ENCODE measurements at places on chromosomes 3 and 15.

GRCh38 chr3:25080461-25080860, 347.6 kb upstream of the RARB start:
- H3K4me1 ChIP-seq: no peaks in the 10 kb centered on the region
- no peaks in the 10 kb centered on the region for H3K36me3 ChIP-seq
- H3K4me3 ChIP-seq: no peak overlapping the region
- no peaks in the 10 kb centered on the region for H3K27me3 ChIP-seq
- DNase-seq: no peak
- H3K27ac ChIP-seq: no peak overlapping the region

- H3K27me3 ChIP-seq: no peaks in the 10 kb centered on the region
- no peaks in the 10 kb centered on the region for H3K4me1 ChIP-seq
- no peaks in the 10 kb centered on the region for H3K36me3 ChIP-seq
These were observed 268.7 kb upstream of the THRB start for GRCh38 chr3:24763393-24763792.

DNA sequence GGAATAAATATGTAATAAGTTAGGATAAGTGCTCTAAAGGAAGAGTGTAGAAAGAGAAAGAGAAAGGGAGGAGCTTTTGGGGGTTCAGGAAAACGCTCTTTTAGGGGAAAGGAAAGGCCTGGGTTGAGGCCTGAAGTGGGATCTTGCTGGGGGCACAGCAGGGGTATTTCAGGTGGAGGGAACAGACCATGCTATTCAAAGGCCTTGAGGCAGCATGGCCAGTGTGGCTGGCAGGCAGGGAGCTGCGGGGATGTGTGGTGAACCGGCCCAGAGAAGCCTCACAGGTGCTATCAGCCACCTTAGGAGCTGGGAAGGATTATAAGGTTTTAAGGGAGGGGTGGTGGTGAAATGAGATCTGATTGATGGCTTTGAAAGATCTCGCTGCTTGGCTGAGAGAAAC, 66.6 kb downstream of the LINGO1 start:
- DNase-seq: no peak
- no peaks in the 10 kb centered on the region for H3K4me1 ChIP-seq
- H3K36me3 ChIP-seq: no peaks in the 10 kb centered on the region
- H3K27me3 ChIP-seq: no peaks in the 10 kb centered on the region
- H3K27ac ChIP-seq: no peak overlapping the region

DNA sequence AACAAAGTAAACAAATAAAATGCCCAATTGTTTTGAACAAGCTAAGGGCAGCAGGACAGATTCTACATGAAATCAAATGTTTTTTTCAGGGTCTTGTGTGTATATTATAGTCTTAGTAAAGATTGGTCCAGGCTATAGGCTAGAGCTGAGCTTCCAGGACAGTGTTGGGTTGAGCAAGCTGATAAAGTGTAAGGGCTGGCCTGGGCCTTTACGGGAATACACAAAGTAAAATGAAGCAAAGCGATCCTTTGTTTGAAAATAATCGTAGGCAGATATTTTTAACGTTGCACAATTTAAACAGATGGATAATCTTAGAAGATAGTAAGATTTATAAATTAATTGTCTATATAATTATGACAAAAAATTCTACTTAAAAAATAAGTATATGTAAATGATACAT, 1204.6 kb downstream of the OTOL1 start:
- H3K4me1 ChIP-seq: no peaks in the 10 kb centered on the region
- no peaks in the 10 kb centered on the region for H3K27me3 ChIP-seq
- no peak overlapping the region for H3K27ac ChIP-seq
- H3K4me3 ChIP-seq: no peak overlapping the region
- no peak for DNase-seq
- H3K36me3 ChIP-seq: no peaks in the 10 kb centered on the region

DNA sequence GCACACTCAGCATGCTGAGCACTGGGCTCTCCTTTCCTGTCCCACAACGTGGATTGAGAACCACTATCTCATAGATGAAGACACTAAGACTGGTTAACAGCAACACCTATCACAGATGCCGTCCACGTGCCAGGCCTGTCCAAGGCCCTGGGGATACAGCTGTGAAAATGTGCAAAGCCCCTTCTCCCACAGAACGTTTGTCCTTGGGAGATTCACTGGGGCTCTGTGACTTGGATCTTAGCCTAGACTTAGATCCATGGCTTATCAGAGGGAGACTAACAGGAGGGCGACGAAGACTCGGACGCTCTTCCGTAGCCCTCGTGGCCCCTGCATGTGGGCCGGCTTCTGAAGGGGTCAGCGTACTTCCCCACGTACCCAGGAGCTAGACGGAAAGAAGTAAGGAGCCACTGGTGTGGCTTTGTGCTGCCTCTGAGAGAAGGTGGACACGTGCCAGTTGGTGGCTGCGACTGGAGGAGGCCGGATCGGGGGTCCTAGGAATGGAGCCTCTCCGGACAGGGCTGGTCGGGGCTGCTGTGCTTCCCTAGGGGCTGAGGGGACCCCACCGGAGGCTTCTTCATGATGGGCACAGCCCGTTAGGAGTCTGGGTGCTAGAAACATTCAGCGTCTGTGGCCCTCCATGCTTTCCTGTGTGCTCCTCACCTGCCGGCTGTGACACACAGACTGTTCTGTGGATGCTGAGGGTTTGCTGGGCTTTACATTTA, 964 bp downstream of the NRROS start:
- no peak overlapping the region for H3K27ac ChIP-seq
- H3K36me3 ChIP-seq: no peaks in the 10 kb centered on the region
- H3K27me3 ChIP-seq: no peaks in the 10 kb centered on the region
- H3K4me3 ChIP-seq: no peak overlapping the region

GRCh38 chr15:39497759-39498565, 82.9 kb upstream of the THBS1 start:
- H3K4me3 ChIP-seq: no peak overlapping the region
- H3K36me3 ChIP-seq: no peaks in the 10 kb centered on the region
- no peak for DNase-seq
- H3K27me3 ChIP-seq: no peaks in the 10 kb centered on the region
- no peak overlapping the region for H3K27ac ChIP-seq

- H3K27me3 ChIP-seq: no peaks in the 10 kb centered on the region
- no peak overlapping the region for H3K4me3 ChIP-seq
These were observed 222.4 kb downstream of the OPA1 start for GRCh38 chr3:193815246-193816027.

DNA sequence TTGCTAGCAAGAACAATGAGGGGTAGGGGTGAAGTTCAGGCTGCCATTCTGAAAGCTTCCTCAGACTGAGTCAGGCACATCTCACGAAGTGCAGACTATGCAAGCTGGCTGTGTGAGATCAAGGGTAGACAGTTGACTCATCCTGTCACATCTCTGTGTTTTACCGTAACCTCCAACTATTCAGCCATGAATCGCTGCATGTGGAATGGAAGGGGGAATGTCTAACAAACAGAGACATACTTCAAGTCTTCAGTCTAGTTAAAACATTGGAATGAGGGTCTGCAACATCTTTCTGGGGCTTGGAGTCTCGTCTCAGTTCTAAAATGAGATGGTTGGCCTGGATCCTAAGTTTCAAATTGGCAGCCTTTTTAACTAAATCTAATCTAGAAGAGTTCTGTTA, 25.9 kb downstream of the AGTR1 start:
- H3K27ac ChIP-seq: no peak overlapping the region
- H3K4me3 ChIP-seq: no peak overlapping the region
- H3K36me3 ChIP-seq: no peaks in the 10 kb centered on the region
- H3K4me1 ChIP-seq: peaks cover 1% of the 10 kb centered on the region
- no peaks in the 10 kb centered on the region for H3K27me3 ChIP-seq

- H3K4me3 ChIP-seq: no peak overlapping the region
- H3K36me3 ChIP-seq: no peaks in the 10 kb centered on the region
- H3K27me3 ChIP-seq: no peaks in the 10 kb centered on the region
- no peak for DNase-seq
- no peak overlapping the region for H3K27ac ChIP-seq
- H3K4me1 ChIP-seq: no peaks in the 10 kb centered on the region
These were observed 195.9 kb downstream of the EPHB1 start for GRCh38 chr3:134991003-134991402.

GRCh38 chr3:186487819-186488218, 56.4 kb downstream of the CRYGS start:
- no peaks in the 10 kb centered on the region for H3K36me3 ChIP-seq
- no peak overlapping the region for H3K4me3 ChIP-seq
- H3K27me3 ChIP-seq: no peaks in the 10 kb centered on the region
- H3K4me1 ChIP-seq: no peaks in the 10 kb centered on the region
- no peak overlapping the region for H3K27ac ChIP-seq

DNA sequence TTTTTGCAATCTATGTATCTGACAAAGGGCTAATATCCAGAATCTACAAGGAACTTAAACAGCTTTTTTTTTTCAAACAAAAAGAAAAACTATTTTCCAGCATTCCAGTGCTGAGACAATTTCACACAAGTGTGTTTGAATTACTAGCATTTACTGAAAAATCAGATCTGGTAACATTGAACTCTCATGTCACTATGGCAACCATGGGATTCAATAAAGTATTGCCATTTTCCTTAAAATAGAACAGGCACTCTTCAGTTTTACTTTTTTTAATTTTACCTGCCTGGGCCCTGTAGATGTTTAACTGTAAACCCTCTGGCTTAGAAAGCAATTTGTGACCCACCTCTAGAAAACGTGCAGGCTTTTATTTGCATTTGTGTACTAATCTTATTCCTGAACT, 105.4 kb downstream of the MITF start:
- no peak for DNase-seq
- no peaks in the 10 kb centered on the region for H3K36me3 ChIP-seq
- no peak overlapping the region for H3K27ac ChIP-seq
- H3K4me1 ChIP-seq: peaks cover 5% of the 10 kb centered on the region

GRCh38 chr3:154421083-154421482, 8.9 kb downstream of the GPR149 start:
- no peaks in the 10 kb centered on the region for H3K27me3 ChIP-seq
- no peak overlapping the region for H3K4me3 ChIP-seq
- no peak for DNase-seq

GRCh38 chr3:147387291-147387884, 19.0 kb downstream of the ZIC4 start:
- H3K36me3 ChIP-seq: no peaks in the 10 kb centered on the region
- no peaks in the 10 kb centered on the region for H3K4me1 ChIP-seq
- peaks cover 2% of the 10 kb centered on the region for H3K27me3 ChIP-seq
- H3K4me3 ChIP-seq: no peak overlapping the region
- no peak overlapping the region for H3K27ac ChIP-seq
- DNase-seq: no peak

GRCh38 chr3:46300461-46300789, 53.5 kb upstream of the CCR2 start:
- no peak for DNase-seq
- no peaks in the 10 kb centered on the region for H3K4me1 ChIP-seq
- no peaks in the 10 kb centered on the region for H3K36me3 ChIP-seq
- no peak overlapping the region for H3K27ac ChIP-seq
- H3K4me3 ChIP-seq: no peak overlapping the region

GRCh38 chr15:68730976-68731897, 89.5 kb downstream of the ANP32A start:
- no peaks in the 10 kb centered on the region for H3K27me3 ChIP-seq
- H3K4me1 ChIP-seq: no peaks in the 10 kb centered on the region
- H3K27ac ChIP-seq: no peak overlapping the region
- H3K4me3 ChIP-seq: no peak overlapping the region

- no peaks in the 10 kb centered on the region for H3K36me3 ChIP-seq
- H3K4me3 ChIP-seq: no peak overlapping the region
- no peaks in the 10 kb centered on the region for H3K27me3 ChIP-seq
- DNase-seq: no peak
- no peak overlapping the region for H3K27ac ChIP-seq
These were observed 7.3 kb upstream of the SCAPER start for GRCh38 chr15:76912430-76912829.

- DNase-seq: no peak
- H3K36me3 ChIP-seq: no peaks in the 10 kb centered on the region
- no peak overlapping the region for H3K4me3 ChIP-seq
- H3K27me3 ChIP-seq: no peaks in the 10 kb centered on the region
- no peak overlapping the region for H3K27ac ChIP-seq
These were observed 11.6 kb downstream of the GALNT15 start for GRCh38 chr3:16186086-16186485.

DNA sequence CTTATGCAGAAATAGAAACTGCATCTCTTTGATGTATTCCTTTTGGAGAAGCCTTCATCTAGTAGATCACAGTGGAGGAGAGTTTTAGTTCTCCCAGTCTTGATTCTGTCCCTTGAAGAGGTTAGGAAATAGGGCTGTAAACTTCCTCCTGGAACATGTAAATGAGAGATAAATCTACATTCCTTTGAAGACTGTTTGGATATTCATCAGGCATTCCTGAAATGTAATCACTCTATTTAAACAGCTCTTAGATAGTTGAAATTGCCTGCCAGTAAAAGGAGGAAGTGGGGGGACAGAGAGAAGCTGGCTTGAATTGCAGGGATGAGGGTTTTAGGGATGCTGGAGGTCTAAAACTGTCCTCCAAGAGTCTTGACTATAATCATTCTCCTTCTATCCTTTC, 254.3 kb upstream of the LRRC3B start:
- DNase-seq: no peak
- no peaks in the 10 kb centered on the region for H3K36me3 ChIP-seq
- H3K27ac ChIP-seq: no peak overlapping the region
- no peak overlapping the region for H3K4me3 ChIP-seq

DNA sequence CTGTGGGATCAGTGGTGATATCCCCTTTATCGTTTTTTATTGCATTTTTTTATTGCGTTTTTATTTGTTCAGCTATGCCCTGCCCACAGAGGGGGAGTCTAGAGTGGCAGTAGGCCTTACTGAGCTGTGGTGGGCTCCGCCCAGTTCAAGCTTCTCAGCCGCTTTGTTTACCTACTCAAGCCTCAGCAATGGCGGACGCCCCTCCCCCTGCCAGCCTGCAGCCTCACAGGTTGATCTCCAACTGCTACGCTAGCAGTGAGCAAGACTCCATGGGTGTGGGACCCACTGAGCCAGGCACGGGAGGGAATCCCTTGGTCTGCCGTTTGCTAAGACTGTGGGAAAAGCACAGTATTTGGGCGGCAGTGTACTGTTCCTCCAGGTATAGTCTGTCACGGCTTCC, 500.6 kb upstream of the MCTP2 start:
- H3K27me3 ChIP-seq: no peaks in the 10 kb centered on the region
- H3K36me3 ChIP-seq: no peaks in the 10 kb centered on the region
- H3K27ac ChIP-seq: no peak overlapping the region
- no peak overlapping the region for H3K4me3 ChIP-seq

- no peaks in the 10 kb centered on the region for H3K27me3 ChIP-seq
- H3K27ac ChIP-seq: no peak overlapping the region
- no peak for DNase-seq
These were observed 118.1 kb upstream of the LSAMP start for GRCh38 chr3:116563351-116563750.

DNA sequence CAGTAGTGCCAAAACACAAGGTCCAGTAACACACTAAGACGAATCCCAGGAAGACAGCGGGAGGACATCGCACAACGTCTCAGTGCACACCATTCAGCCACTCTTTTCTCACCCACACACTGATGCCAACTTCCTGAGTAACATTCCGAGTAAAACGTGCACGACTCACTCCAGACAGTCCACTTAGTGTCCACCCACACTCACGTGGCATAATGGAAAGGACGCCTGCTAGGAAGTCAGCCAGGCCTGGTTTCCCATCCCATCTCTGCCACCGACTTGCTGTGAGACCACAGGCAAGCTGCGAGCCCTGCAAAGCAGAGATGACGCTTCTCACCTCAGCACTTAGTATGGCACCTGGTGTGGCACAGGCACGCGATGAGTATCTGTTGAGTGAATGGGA, 36.8 kb upstream of the VGLL4 start:
- H3K27ac ChIP-seq: no peak overlapping the region
- DNase-seq: no peak
- no peak overlapping the region for H3K4me3 ChIP-seq
- peaks cover 2% of the 10 kb centered on the region for H3K4me1 ChIP-seq

GRCh38 chr3:123276346-123277006, 74.7 kb downstream of the SEC22A start:
- no peak overlapping the region for H3K27ac ChIP-seq
- DNase-seq: no peak
- peaks cover 4% of the 10 kb centered on the region for H3K36me3 ChIP-seq

GRCh38 chr3:6644070-6644929, 216.6 kb upstream of the GRM7 start:
- no peaks in the 10 kb centered on the region for H3K4me1 ChIP-seq
- DNase-seq: no peak
- H3K27ac ChIP-seq: no peak overlapping the region
- H3K27me3 ChIP-seq: no peaks in the 10 kb centered on the region
- H3K4me3 ChIP-seq: no peak overlapping the region

Data from aorta (tissue), 5 donors.